Stimulated activated CD4-positive, alpha-beta T cell treated with anti-CD3 and anti-CD28 coated beads, Interleukin-15, amount 100 ng/mL, for 1 hour (primary cell): ENCODE measurements at places on chromosomes 1 and 21.

DNA sequence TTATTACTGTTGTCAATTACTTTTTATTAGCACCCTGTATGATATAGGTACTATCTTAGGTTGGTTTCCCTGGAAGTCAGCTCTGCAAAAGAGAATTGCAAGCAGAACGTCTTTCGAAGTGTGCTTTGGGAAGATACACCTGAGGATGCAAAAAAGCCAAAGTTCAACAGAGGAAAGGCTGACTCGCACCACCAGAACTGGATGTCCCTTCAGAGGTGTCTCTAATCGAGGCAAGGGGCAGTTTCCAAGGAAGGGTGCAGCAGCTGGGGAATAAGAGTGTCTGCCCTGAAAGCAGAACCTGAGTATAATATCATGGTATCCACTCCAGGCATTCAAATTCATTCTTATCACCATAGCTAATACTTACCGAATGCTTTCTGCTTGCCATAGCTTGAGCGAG is 149.6 kb downstream of the CACNA1E start:
- DNase-seq: no peak

DNA sequence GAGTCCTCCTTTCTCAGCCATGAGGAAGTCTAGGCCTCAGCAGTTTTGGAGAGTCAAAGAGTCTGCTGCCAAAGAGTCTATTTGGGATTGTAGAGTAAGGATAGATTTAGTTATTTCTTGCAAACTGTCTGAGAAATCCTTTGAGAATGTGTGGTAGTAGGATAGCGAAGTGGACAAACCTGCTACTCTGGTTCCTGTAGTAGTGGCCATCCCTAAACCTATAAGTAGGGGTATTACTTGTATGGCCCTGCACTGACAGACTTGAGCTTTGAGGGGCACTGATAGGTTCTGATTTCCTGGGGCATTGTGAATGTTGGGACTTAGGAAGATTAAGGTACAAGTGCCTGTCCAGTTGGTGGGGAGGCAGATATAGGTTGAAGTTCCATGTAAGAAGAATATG is 115.9 kb upstream of the SGIP1 start:
- DNase-seq: no peak

DNA sequence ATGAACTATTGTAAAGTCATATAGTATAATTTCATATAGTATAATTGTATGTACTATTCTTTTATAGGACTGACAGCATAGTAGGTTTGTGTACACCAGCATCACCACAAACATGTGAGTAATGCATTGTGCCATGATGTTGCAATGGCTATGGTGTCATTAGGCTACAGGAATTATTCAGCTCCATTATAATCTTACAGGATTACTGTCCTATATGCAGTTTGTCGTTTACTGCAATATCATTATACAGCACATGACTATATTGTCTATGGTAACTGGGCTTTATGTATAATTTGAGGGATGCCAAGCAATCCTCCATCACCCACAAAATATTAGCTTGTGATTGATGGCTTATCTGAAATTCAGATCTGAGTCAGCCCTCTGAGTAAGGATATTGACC is 54.2 kb upstream of the PBX1 start:
- no peak for DNase-seq

GRCh38 chr21:25396135-25396711 is 211.1 kb downstream of the MRPL39 start:
- peak; percentile 37 for DNase-seq

- DNase-seq: no peak
Observed at GRCh38 chr1:220803401-220804201, 16.9 kb downstream of the MTARC1 start.

DNA sequence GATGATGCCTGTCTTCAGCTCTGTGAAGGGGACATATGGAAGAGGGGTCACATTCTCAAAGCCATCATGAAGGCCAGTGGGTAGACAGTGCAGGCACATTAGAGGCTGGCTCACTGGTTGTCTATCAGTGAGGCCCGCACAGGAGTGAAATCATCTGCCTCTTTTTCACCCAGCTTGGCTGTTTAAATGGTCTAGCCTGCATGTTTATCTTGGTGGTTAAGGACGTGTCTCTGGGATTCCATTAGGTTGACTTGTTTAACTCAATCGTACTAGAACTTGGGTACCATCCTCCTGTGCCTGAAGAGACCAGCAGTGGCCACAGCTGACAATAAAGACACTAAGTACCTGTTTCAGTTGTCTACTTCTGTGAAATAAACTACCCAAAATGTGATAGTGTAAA is 219.3 kb downstream of the PLPP3 start:
- no peak for DNase-seq

GRCh38 chr1:170640581-170640980 is 23.4 kb upstream of the PRRX1 start:
- no peak for DNase-seq

- no peak for DNase-seq
Observed at GRCh38 chr1:225688345-225688744, 35.4 kb upstream of the ENAH start.

GRCh38 chr1:154433161-154433764 is 28.1 kb downstream of the IL6R start:
- DNase-seq: no peak

DNA sequence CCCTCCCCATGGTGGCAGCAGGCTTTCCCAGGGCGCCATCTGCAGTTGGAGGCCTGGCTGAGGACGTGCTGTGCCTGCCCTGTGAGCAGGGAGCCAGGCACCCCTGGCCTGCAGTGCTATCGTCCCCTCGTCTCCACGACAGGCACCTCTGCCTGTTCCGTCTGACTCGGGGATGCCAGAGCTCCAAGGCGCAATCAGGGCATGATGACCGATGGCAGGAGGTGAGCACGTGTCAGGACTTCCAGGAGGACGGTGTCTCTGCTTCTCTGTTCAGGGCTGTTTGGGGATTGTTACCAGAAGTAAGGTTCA is 125.2 kb downstream of the PCBP3 start:
- DNase-seq: no peak

DNA sequence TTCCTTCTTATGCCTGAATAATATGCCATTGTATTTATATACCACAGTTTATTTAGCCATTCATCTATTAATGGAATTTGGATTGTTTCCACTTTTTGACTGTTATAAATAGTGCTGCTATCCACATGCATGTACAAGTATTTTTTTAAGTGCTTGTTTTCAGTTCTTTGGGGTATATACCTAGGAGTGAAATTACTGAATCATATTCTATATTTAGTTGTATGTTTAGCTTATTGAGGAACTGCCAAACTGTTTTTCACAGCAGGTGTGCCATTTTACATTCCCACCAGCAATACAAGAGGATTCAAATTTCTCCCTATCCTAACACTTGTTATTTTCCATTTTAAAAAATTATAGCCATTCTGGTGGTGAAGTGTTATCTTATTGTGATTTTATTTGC is 7.6 kb upstream of the HJV start:
- DNase-seq: no peak

DNA sequence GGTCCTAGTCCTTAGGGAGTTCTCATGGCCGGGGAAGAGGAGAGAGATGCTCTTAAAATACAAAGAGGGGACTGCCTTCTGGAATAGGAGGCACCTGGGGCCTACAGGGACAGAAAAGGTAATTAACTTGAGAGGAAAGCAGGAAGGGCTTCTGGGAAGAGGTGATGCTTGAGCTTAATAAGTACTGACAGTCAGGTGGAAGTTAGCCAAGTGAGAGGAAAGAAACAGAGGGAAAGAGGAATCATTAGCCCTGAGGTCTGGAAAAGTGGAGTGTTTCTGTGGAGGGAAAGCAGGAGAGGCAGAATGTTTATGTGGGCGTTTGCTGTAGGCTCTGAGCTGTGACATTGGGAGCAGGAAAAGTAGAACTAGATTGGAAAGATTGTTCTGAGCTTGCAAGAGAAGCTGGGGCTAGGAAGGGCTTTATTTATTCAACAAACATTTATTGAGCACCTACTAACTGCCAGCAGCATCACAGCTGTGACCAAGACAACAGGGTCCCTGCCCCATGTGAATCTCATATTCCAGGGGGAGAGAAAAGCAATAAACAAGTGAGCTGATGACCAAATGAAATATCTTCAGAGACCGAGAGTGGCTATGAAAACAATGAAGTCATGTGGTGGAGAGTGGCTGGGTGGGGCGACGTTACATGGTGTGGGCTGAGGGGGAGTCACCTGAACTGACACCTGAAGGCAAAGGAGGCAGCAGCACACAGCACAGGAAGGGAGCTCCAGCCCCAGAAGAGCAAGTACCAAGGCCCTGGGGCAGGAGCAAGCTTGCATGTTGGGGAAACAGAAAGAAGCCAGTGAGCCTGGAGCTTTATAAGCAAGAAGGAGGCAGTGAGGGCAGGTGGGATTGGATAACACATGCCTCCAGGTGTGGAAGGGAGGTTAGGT is 4.4 kb upstream of the FNDC5 start:
- no peak for DNase-seq

DNA sequence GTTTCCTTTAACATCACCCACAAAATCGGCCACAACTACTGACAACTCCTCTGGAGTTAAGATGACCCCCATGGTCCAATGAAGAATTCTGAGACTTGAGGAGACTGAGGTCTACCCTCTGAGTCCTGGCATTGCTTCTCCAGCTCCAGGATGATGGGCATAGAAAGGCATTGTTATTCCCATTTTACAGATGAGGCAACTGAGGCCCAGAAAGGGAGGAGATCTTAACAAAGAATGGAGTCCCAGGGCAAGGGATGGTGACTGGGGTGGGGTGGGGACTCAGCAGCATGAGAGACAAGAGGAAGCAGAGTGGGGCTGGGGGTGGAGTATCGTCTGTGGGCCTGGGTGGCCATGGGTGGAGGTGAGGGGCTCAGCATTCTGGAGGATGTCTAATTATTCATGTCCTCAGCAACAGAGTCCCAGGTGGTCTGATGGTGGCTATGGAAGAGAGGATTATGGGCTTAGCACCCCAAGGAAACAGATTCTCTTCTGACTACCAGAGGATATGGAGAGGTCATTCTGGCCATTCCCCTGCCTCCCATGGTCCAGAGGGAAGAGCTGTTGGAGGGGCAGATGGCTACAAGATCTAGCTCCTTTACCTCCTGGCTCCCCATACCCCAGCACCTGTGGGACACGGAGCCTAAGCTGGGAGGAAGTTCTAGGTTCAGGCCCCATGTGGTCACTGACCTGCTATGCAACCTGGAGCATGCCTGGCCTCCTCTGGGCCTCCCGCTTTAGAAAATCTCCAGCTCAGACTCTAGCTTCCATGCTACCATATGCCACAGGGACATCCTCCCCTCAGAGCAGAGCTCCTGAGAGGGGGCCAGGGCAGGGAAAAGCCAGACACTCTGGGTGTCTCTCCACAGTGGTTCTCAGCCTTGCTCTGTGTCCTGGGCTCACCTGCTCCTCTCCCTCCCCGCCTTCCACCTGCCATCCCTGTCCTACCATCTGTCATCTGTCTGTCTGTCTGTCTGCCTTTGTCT is 37.4 kb upstream of the DMBX1 start:
- DNase-seq: no peak

DNA sequence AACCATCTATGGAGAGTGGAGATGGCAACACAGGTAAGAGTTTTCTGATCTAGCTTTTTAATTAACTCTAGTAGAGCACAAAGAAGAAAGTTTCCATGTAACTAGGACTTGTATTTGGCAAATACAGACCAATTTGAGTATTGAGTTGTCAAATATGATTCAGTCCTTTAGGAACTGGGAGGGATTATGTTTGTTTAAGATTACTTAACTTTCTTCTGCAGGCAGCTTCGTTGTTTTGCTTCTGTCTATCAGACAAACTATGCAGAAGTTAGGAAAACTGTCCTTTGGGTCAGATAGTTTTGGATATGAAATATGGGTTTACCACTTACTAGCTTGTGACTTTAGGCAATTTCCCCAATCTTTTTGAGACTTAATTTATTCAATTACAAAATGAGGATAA is 111.8 kb downstream of the POU2F1 start:
- DNase-seq: no peak

DNA sequence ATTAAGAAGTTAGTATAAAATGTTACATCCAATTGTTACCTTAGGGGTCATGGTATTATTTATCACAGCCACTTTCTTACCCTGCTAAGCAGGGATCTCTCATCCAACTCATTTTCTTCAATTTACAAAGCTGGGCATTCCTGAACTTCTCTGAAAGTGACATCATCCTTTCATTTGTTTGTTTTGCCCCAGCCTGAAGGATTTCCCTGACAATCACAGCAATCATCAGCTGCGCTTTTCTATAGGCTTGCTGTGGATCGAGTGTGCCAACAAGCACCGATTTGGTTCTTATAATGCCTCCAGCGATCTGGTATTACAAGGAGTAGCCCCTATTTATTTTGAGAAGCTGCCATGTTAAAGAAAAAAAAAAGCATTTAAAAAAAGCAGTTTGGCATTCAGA is 240.2 kb downstream of the USH2A start:
- DNase-seq: no peak

DNA sequence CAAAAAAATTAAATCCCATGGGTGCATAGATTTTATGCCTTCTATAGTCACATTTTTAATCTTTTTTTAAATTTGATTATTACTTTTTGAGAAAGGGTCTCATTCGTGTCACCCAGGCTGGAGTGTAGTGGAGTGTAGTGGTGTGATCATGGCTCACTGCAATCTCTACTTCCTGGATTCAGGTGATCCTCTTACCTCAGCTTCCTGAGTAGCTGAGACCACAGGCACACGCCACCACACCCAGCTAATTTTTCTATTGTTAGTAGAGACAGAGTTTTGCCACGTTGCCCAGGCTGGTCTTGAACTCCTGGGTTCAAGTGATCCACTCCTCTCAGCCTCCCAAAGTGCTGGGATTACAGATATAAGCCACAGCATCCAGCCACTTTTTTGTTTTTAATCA is 10.4 kb downstream of the CBR3 start:
- DNase-seq: no peak

- no peak for DNase-seq
Observed at GRCh38 chr1:54546651-54547401, 1.2 kb upstream of the ACOT11 start.

DNA sequence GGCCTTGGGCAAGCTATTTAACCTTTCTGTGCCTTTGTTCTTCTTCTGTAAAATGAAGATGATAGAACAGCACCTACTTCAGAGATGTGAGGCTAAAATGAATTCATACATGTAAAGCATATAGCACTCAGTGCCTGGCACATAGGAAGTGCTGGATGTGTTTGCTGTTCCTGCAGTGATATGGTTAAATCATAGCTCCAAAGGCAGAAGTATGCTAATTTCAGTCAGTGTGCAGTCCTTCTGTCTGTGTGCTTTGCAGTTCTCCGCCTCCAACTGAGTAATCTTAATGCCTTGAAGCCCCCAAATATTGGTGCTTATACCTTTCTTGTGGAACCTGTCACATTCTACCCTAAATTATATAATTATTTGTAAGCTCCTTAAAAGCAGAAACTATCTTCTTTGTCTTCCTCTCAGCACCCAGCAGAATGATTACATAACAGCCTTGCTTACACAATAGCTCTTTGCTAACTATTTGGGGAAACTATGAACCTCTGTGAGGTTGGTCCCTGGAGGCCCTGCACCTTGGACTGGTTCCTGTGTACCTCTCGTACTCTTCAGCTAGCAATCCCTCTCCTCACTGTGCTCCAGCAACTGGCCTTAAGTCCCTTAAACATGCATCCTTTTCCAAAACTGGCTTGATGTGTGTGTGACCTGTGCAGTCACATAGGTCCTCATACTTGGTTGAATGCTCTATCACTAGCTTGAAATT is 57.0 kb upstream of the CACYBP start:
- DNase-seq: no peak

DNA sequence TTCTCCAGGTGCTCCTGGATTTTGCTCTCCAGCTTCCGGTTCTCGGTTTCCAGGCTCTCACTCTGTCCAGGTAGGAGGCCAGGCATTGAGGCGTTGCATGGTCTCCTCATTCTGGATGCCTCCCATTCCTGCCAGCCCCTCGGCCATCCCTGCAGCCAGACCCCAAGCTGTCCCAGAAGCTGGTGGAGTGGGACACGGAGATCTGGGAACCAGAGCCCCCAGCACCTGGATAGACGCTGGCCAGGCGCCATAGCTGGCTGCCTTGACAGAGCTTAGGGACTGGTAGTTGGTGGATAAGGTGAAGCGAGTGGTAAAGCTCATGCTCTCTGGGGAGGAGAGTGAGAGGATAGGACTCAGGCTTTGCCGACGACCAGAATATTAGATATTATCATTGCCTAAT is 29.6 kb downstream of the RAP1A start:
- DNase-seq: no peak
